ENCODE measurements at places on chromosomes 2 and 18. TPM values are rescaled to one million over a fixed set of nuclear protein-coding genes. Genes with fewer than 3 reads are reported as not detected.

DNA sequence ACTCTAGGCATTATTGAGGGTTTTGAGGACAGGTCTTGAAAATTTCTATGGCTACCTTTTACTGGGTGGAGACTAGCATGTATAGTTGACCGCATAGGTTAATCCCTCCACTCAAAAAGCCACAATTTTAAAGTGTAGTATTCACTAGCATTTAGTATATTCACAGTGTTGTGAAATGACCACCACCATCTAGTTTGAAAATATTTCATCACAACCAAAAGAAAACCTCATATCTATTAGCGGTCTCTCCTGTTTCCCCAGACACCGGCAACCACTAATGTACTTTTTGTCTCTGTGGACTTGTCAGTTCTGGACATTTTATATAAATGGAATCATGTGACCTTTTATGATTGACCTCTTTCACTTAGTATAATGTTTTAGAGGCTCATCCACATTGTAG, 53.9 kb downstream of the MSH2 start:
- H3K4me3 ChIP-seq: no peak overlapping the region
- H3K4me1 ChIP-seq: no peaks in the 10 kb centered on the region
- no peaks in the 10 kb centered on the region for H3K36me3 ChIP-seq
- no peak for DNase-seq
- H3K27me3 ChIP-seq: no peaks in the 10 kb centered on the region
- no peak overlapping the region for H3K27ac ChIP-seq

DNA sequence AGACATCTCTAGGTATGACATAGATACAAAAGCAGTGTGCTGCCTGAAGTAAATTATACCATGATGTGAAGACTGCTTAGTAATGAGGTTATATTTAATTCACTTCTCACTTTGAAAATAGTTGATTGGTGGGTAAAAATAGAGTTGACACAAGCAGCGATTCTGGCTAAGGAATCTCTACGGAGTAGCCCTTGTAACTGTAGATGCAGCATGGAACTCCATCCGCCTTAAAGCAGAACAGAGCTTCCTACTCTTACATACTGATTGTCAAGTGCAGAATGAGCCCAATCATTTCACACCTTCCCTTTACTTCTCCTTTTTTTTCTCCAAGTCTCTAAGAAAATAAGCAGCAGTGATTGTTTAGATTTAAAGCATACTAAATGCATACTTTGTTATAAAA, 1594.6 kb upstream of the SLC39A10 start:
- no peak overlapping the region for H3K27ac ChIP-seq
- DNase-seq: no peak
- H3K4me3 ChIP-seq: no peak overlapping the region
- H3K27me3 ChIP-seq: no peaks in the 10 kb centered on the region
- H3K36me3 ChIP-seq: no peaks in the 10 kb centered on the region

- peaks cover 23% of the 10 kb centered on the region for H3K4me1 ChIP-seq
- no peaks in the 10 kb centered on the region for H3K36me3 ChIP-seq
- DNase-seq: peak; percentile 87
- no peak overlapping the region for H3K4me3 ChIP-seq
- H3K27me3 ChIP-seq: no peaks in the 10 kb centered on the region
Measured at GRCh38 chr2:45993476-45993991, 303.7 kb upstream of the EPAS1 start.

DNA sequence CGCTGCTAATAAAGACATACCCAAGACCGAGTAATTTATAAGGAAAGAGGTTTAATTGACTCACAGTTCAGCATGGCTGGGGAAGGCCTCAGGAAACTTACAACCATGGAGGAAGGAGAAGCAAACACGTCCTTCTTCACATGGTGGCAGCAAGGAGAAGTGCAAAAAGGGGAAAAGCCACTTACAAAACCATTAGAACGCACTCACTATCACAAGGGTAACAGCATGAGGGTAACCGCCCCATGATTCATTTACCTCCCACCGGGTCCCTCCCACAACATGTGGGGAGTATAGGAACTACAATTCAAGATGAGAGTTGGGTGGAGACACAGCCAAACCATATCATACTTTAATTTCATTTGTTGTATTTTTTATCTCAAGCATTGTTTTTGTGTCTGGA, 67.5 kb downstream of the ATP9B start:
- no peaks in the 10 kb centered on the region for H3K27me3 ChIP-seq
- no peak for DNase-seq
- no peak overlapping the region for H3K27ac ChIP-seq
- H3K36me3 ChIP-seq: no peaks in the 10 kb centered on the region

DNA sequence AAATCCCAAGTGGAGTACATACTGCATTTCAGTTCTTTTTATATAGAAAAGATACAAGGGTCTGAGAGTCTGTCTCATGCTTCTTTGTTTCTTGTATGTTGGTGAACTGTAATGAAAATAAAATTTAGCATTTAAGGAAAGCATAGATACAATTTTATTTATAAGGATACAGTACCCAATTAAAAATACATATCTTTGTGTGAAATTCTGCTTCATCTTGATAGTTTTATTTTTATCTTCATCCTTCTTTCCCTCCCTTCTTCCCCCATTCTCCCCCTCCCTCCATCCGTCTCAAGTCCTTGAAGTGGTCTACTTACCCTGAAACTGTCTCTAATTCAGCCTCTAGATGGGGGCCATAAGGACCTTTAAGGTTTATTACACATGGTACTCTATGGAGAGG, 359.8 kb downstream of the CDH7 start:
- no peaks in the 10 kb centered on the region for H3K36me3 ChIP-seq
- no peak for DNase-seq
- H3K4me3 ChIP-seq: no peak overlapping the region

GRCh38 chr18:51726614-51727013, 529.1 kb upstream of the MEX3C start:
- H3K4me1 ChIP-seq: no peaks in the 10 kb centered on the region
- no peak overlapping the region for H3K4me3 ChIP-seq
- DNase-seq: no peak
- no peaks in the 10 kb centered on the region for H3K36me3 ChIP-seq

- peak; percentile 36 for DNase-seq
- no peak overlapping the region for H3K4me3 ChIP-seq
- no peaks in the 10 kb centered on the region for H3K27me3 ChIP-seq
- H3K4me1 ChIP-seq: 0 out of 2 replicates have a peak, but pooled peaks cover 6% of the 10 kb centered on the region
- no peaks in the 10 kb centered on the region for H3K36me3 ChIP-seq
Measured at GRCh38 chr2:148745151-148745851, 100.8 kb downstream of the EPC2 start.

DNA sequence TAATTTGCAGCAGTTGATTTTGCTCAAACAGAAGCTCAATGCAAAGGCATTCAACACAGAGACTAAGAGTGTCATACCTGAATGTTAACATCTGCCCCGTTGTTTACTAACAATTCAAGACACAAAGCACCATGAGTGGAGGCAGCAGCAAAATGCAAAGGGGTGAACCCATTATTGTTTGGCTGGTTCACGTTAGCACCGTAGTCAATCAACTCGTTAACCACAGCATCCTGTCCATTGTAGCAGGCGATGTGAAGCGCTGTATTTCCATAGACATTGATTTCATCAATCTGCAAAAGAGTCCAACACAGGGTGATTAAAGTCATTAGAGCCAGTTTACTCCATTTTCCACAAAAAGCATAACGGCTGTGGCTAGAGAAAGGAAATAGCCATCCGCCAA, 189.3 kb downstream of the ANKRD44 start:
- no peak overlapping the region for H3K27ac ChIP-seq
- no peaks in the 10 kb centered on the region for H3K27me3 ChIP-seq

GRCh38 chr2:33223856-33224255, 252.6 kb upstream of the RASGRP3 start:
- H3K36me3 ChIP-seq: peaks cover 16% of the 10 kb centered on the region
- no peak overlapping the region for H3K27ac ChIP-seq
- peaks cover 20% of the 10 kb centered on the region for H3K4me1 ChIP-seq
- no peak overlapping the region for H3K4me3 ChIP-seq

DNA sequence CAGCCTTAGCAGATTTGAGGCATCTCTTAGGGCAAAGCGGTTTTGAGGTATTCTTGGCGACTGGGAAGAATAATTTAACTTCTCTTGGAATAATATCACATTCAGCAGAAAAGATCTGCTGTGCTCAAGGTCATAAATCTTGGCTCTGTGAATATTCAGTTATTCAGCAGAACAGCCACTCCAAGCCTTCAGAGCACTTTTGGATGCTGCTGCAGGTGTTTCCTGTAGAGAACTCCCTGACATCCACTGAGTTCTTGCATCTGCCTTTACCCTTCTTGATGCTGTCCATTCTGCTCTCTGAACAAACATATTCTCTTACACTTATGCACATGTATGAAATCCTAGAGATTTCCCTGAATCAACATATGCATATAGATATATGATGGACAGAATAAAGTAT, 390.3 kb downstream of the NRXN1 start:
- DNase-seq: no peak
- no peaks in the 10 kb centered on the region for H3K27me3 ChIP-seq
- H3K4me3 ChIP-seq: no peak overlapping the region
- no peak overlapping the region for H3K27ac ChIP-seq
- no peaks in the 10 kb centered on the region for H3K4me1 ChIP-seq
- no peaks in the 10 kb centered on the region for H3K36me3 ChIP-seq

GRCh38 chr2:2647141-2647541, 316.1 kb upstream of the MYT1L start:
- no peaks in the 10 kb centered on the region for H3K4me1 ChIP-seq
- no peak overlapping the region for H3K27ac ChIP-seq
- H3K4me3 ChIP-seq: no peak overlapping the region
- no peaks in the 10 kb centered on the region for H3K36me3 ChIP-seq
- no peaks in the 10 kb centered on the region for H3K27me3 ChIP-seq

DNA sequence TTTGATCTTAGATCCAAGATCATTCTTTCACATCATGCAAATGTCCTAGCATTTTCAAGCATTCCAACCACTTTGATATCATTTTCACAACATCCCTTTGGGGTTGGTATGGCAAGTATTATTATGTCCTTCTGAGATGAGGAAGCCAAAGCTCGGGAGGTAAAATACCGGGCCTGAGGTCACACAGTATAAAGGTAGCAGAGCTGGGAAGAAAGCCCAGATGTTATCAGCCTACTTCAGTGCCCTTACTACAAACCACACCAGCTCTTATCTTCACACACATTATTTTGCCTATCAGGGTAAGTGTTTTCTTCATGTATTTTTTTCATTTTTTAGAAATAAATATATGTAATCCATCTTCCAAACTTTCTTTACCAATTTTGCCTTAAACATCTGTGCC, 4.2 kb upstream of the B4GALT6 start:
- H3K36me3 ChIP-seq: no peaks in the 10 kb centered on the region
- no peak overlapping the region for H3K4me3 ChIP-seq
- no peak for DNase-seq
- no peaks in the 10 kb centered on the region for H3K4me1 ChIP-seq

- H3K4me1 ChIP-seq: peaks cover 40% of the 10 kb centered on the region
- H3K27ac ChIP-seq: peak overlapping the region; percentile 95
- H3K4me3 ChIP-seq: no peak overlapping the region
- no peaks in the 10 kb centered on the region for H3K27me3 ChIP-seq
Measured at GRCh38 chr18:48729404-48729803, 190.6 kb downstream of the CTIF start.

DNA sequence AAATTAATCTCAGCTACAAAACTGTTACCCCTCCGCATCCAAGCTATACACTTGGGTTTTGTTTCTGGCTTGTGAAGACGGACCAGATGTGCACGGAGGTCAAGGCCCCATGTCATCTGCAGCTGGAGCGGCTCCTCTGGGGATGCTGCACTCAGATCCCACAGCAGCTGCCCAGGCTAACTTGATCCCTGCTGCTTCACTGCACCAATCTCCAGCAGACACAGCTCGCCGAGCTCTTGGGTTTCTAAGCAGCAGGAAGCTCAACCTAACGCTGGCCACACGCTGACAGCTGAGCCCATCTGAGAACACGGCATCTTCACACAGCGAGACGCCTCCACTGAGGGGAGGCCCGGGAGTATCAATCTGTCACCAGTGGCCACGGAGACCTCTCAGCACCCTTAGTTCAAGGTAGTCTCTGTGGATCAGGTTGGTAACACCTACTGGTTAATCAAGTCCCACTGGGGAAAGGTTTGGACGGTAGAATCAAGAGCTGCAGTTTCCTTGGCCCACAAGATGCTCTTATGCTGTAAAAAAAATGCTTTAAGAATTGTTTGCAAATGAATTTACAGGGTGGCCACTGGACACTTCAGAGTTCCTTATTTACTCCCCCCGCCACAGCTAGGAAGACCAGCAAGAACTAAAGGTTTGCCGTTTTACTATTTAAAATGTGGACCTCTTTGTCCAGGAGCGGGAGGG, 67.5 kb downstream of the EMILIN2 start:
- H3K27ac ChIP-seq: no peak overlapping the region
- H3K27me3 ChIP-seq: no peaks in the 10 kb centered on the region
- H3K36me3 ChIP-seq: peaks cover 7% of the 10 kb centered on the region
- H3K4me1 ChIP-seq: no peaks in the 10 kb centered on the region
- DNase-seq: no peak

DNA sequence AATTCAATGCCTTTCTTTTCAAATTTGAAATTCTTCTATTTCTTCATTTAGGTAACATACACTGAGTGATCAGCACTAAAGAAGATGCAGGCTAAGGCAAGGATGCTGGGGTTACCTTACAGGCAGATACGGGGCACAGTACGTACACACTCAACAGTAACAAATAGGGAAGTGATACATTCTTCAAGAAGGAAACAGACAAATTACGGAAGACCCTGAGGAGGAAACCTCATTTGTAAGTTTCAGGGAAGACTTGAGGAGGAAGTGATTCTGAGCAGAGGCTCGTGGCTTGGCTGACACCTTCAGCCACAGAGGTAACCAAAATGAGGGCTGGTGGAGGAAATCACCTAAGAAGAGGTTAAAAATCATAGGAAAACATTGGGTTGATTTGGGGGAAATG, 1108.3 kb upstream of the KLHL29 start:
- H3K4me1 ChIP-seq: no peaks in the 10 kb centered on the region
- DNase-seq: no peak
- H3K27ac ChIP-seq: no peak overlapping the region
- no peaks in the 10 kb centered on the region for H3K36me3 ChIP-seq
- no peak overlapping the region for H3K4me3 ChIP-seq

- H3K36me3 ChIP-seq: no peaks in the 10 kb centered on the region
- H3K4me1 ChIP-seq: peaks cover 42% of the 10 kb centered on the region
- H3K27ac ChIP-seq: peak overlapping the region; percentile 46
- no peaks in the 10 kb centered on the region for H3K27me3 ChIP-seq
- no peak overlapping the region for H3K4me3 ChIP-seq
Measured at GRCh38 chr18:53796040-53796729, 428.3 kb downstream of the MBD2 start.

- no peaks in the 10 kb centered on the region for H3K36me3 ChIP-seq
- no peak overlapping the region for H3K4me3 ChIP-seq
- no peak overlapping the region for H3K27ac ChIP-seq
- no peak for DNase-seq
Measured at GRCh38 chr2:168443818-168444217, 12.3 kb upstream of the CERS6 start.

Gene RIT2
- not detected for polyA plus RNA-seq

Gene RNF152
- 2.3 TPM for polyA plus RNA-seq

Gene ZNF804A
- polyA plus RNA-seq: 0.70 TPM

Gene CCDC68
- 0.18 TPM for polyA plus RNA-seq

Gene HOXD10
- 10.9 TPM for polyA plus RNA-seq

Gene ONECUT2
- 0.01 TPM for polyA plus RNA-seq

Gene ATOH8
- polyA plus RNA-seq: 12.0 TPM

All from GM23248 (cell line).